Left hindlimb (tissue), 1 donor: ENCODE measurements at places on chromosomes 2 and 18.

- no peak for DNase-seq
Observed at GRCh38 chr2:69214898-69215297, 172.1 kb downstream of the GFPT1 start.

GRCh38 chr2:209146682-209147320, 277.0 kb upstream of the MAP2 start:
- no peak for DNase-seq

- DNase-seq: peak; percentile 93
Observed at GRCh38 chr2:109318150-109318948, 189.3 kb downstream of the SH3RF3 start.

- no peak for DNase-seq
Observed at GRCh38 chr2:88129313-88129959, 1.6 kb upstream of the FABP1 start.

GRCh38 chr2:25982273-25982967, at the start of gene KIF3C:
Gene KIF3C, minus strand, starts transcription at chr2:25982497. Its CDS starts 580 bp downstream, at chr2:25981917.
- peak; percentile 84 for DNase-seq
